ENCODE measurements at places on chromosomes 13 and 19.

GRCh38 chr13:108575430-108575829 lies 54.0 kb upstream of the MYO16 start:
- no peak for DNase-seq

DNA sequence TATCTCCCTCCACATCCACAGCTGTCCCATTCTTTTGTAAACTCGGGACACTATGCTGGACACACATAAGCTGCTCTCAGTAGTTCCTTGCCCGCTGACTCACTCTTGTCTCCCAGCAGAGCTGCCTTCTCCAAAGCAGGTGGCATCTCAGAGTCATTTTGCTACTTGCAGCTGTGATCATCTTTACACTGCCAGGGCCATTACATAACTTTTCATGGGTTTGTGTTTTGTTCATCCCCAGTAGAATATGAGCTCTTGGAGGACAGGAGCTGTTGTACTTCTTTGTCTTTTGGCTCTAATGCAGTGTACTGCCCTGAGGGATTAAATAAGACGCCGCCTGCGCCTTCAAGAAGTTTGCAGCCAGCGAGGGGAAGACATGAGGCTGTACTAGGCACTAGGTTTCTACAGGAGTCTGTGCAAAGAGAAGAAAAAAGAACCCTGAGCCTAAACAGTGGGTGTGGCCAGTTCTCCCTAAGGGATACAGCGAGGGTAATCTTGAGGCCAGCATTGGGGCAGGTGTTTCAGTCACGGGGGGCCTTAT lies 40.8 kb upstream of the GPR183 start:
- peak; percentile 79 for DNase-seq

- peak; percentile 21 for DNase-seq
Measured at GRCh38 chr13:52738719-52739467, 727 bp downstream of the CNMD start.

GRCh38 chr13:109569958-109570711 lies 216.2 kb downstream of the IRS2 start:
- peak; percentile 56 for DNase-seq

GRCh38 chr13:78958006-78958405 lies 299.1 kb upstream of the OBI1 start:
- DNase-seq, result no peak
